ENCODE measurements at places on chromosomes 3 and 15. TPM values are rescaled to one million over a fixed set of nuclear protein-coding genes. Genes with fewer than 3 reads are reported as not detected.

DNA sequence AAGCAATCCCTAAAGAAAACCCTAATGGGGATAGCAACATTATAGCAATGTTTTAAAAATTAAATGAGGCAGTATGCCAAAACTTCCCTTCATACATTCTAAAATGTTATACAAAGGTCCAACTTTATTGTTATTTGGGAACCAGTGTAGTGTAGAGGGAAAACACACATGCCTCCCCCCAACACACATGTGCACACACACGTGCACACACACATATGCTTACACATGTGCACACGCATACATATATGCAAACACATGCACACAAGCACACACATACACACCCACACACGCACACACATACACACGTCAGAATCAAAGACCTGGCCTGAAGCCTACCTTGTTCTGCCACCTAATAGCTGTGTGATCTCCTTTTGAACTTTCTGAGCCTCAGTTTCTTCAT, 83.3 kb downstream of the SCN11A start:
- DNase-seq, result no peak

The SMAD6 gene
- total RNA-seq, result 12.7 TPM

DNA sequence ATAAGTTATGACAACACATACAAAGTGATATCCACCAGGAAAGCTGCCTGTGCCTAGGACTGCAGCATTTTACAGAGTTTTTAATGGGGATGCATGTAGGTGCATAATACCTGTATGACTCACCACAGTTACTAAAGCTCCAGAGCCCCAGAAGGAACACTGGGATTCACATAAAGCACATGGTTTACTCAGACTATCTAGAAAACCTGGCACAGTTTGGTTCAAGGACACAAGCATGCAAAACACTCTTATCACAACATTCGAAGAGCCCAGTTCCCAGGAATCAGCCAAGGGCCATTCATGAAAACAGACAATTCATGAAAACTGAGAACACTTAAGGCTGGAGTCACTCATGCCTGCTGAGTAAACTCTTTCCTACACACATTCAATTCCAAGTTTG, 261.0 kb downstream of the PYDC2 start:
- DNase-seq, result peak; percentile 9

The TMOD2 gene
- total RNA-seq, result 4.4 TPM

GRCh38 chr3:87332789-87333188, 56.4 kb upstream of the POU1F1 start:
- no peak for DNase-seq

The SEMA6D gene
- total RNA-seq, result 2.0 TPM

DNA sequence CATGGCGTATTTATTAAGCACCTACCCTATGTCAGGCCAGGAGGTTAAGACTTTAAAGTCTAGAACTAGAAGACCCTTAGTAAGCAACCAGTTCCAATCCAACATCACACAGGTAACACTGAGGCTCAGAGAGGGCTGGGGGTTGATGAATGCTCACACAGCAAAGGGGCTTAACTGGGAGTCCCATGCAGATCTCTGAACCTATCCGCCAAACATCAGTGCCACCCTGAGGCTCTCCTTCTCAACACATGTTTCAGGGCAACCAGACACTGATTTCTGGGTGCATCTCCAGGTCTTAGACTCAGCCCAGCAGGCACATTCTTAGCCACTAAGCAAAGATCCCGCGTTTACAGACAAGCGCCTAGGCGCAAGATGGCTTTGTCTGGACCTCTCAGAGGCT, 92.0 kb upstream of the SLC6A11 start:
- DNase-seq, result no peak

DNA sequence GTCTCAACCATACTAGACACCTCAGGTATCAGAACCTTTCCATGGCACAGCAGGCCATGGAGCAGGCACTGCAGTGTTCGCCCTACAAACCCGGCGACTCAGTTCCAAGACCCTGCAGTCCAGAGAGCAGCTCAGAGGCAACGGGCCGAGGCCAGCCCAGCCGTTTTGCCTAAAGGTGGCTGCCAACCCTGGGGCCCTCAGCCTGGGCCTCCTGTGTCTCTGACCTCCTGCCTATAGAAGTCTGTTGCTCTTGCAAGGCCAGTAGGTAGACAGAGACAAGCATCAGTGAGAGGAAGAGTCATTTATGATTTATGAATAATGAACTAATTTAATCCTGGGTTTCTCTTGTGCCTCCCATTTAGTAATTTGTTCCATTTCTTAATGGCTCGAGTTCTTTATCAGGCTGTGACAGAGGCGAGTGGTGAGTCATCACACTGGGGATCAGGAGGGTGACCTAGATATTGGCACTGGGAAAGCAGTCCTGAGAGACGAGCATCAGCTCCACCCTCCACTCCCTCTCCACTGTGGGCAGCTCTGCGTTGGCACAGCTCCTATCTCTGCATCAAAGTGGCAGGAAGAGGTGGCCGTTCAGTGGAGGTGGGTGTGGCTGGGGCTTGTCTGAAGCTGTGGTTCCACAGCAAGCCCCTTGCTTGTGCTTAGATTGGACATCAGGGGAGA, 79.8 kb downstream of the ABHD5 start:
- peak; percentile 87 for DNase-seq
